Activated T-cell treated with anti-CD3 and anti-CD28 coated beads for 4 hours (primary cell): ENCODE measurements at places on chromosomes 16 and 17.

- DNase-seq = no peak
These were observed 134.1 kb downstream of the SOX9 start for GRCh38 chr17:72254808-72255449.

DNA sequence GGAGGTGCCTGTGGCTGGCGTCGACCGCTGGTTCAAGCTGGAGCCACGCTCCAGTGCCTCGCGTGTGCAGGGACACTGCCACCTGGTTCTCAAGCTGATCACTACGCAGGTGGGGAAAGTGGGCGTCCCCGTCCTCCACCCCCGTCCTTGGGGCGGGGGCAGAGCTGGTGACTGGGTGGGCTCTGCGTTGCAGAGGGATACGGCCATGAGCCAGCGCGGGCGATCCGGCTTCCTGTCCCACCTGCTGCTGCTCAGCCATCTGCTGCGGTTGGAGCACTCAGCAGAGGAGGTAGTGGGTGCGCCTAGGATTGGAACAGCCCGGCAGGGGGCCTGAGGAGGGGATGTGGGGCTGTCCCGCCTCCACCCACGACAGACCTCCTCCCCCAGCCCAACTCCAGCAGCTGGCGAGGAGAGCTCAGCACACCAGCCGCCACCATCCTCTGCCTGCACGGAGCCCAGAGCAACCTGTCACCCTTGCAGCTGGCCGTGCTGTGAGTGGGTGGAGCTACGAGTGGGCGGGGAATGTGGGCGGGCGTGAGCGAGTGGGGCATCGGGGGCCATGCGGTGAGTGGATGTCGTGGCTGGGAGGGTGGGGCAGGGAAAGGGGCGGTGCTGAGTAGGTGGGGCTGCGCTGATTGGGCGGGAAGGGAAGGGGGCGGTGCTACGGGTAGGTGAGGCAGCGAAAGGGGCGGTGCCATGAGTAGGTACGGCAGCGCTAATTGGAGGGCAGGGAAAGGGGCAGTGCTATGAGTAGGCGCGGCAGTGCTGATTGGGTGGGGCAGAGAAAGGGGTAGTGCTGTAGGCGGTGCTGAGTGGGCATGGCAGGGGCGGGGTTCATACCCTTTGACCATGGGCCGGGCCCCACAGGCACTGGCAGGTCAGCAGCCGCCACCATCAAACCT is 8.9 kb downstream of the TSR3 start:
- DNase-seq = peak; percentile 94

DNA sequence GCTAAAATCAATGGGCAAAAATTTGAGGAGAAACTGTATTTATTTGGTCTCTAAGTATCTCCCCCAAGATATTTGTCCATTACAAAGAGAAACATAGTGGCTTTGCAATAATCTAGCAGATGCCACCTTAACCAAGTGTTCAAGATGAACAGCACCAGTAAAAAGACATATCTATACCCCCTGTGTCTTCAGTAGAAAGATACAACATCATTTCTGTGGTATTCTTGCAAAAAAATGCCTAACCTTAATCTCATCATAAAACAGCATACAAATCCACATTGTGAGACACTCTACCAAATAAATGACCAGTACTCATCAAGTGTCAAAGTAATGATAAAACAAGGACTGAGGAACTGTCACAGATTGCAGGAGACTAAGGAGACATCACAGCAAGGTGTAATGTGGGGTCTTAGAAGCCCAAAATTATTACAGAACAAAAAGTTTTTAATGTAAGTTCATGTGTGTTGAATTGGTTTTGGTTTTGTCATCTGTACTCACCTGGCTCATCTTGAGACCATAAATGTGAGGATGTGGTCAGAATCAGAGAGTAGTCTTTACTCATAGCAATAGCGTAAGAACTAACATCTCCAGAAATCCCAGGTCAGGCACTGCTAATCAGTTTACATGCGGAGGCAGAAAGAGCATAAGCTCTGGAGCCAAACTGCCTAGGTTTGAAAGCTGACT is 77.2 kb downstream of the AATF start:
- DNase-seq = no peak

DNA sequence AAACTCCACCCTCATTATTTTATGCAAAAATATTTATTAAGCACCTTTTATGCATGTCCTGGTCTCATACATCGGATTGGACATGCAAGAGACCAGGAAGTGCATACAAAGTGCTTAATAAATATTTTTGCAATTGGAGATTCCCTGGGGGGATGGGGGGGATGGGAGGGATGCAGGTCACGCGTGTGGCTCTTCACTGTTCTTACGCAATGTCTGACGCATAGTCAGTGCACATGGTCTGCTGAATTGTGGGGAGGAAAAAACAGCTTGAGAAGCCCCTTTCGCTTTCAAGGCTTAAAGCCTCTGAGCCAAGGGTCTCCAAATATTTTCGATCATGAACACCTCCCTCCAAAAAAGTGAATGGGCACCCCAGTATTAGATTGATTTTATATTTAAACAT is 96.7 kb upstream of the XYLT1 start:
- DNase-seq = no peak

- no peak for DNase-seq
These were observed 6.7 kb downstream of the USP7 start for GRCh38 chr16:8957063-8957397.

DNA sequence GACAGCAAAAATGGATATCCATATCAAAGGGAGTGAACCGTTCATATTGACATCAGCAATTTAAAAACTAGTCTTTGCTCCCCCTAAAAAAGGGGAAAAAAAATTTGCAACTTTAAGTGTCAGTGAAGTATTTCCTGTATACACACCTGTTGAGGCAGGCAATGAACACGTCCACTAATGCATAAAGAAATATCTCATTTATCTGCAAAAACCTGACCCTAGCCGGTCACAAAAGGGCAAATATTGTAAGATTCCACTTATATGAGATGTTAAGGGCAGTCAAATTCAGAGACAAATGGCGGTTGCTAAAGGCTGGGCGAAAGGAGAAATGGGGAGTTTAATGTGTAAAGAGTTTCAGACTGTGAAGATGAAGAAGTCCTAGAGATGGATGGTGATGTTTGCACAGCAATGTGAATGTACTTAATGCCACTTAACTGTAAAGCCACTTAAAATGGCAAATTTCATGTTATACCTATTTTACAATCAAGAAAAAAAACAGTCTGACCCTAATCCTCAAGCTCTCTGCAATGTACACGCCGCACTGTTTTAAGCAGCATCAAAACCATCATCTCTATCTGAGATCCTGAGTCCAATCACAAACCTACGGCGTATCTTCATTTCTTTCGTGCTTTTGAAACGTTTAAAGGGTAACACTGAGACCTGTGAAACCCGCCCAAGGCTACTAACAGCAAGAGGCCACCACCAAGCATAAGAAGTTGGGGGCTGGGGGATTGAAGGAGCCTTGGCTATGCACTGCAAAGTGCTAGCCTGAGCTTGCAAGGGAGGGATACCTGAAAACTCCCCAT is 1.1 kb downstream of the PARN start:
- DNase-seq = no peak

DNA sequence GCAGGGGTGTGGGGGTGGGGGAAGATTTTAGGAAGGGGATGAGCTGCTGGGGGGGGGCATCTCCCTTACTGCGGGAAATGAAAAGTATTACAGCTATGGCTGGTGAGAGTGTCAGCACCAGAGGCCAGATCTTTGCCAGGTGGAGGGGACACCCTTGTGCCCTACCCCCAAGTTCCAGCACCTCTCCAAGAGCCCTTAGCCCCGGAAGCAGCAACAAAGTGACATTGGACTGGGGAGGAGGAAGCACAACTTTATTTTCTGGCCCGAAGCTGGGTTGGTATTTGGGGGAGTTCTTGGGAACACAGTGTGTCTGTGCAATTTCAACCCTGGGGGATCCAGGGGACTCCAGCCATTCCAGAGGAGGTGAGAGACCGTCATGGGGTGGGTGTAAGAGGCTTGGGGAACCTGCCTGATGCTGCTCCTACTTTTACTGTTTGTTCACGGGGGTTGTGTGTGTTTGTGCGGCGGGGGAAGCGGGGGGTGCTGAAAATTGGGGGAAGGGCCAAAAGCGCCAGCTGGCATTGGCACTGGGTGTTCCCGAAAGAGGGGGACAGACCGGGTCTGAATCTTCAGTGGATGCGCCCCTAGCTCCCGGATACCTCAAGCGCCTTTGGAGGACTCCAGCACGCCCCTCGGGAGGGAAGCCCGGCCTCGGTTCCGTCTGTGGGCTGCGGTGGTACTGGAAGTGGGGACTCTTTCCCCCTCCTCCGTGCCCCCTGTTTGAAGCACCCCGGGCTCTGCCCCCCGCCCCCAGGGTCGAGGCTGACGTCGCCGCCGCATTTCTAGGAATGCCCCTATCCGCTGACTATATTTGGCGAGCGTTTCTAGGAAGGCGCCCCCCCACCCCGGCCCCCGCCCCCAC is 230.3 kb downstream of the MRTFB start:
- DNase-seq = peak; percentile 54
